ENCODE measurements at places on chromosomes 6 and 20.
A peak's percentile ranks its signal among the peaks of the same experiment; 100 is the strongest.

- DNase-seq = no peak
These were observed 43.0 kb downstream of the BACH2 start for GRCh38 chr6:90253631-90254030.

- no peak for DNase-seq
These were observed 68.5 kb downstream of the THEMIS start for GRCh38 chr6:127832381-127832780.

- peak; percentile 20 for DNase-seq
These were observed 25.8 kb downstream of the ROS1 start for GRCh38 chr6:117399924-117400323.

- peak; percentile 61 for DNase-seq
These were observed 955.6 kb downstream of the TBC1D32 start for GRCh38 chr6:120378582-120379220.

DNA sequence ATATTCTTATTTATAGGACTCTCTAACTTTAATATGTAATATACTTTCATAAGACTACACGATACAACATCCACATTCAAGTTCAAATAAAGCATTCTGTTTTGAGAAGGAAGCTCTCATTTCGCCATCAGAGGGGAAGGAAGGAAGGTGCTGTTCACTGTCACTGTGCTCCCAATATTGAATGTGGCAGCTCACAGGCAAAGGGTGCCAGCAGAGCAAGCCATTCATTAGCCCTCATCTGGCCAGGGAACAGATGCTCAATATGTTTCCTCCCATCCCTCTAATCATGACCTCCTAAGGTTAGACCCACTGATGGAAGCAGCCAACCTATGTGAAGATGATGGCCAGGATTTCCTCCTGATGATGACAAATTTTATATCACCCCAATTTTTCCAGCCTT, 154.4 kb downstream of the DST start:
- no peak for DNase-seq

- no peak for DNase-seq
These were observed 91.7 kb downstream of the BMP7 start for GRCh38 chr20:57174737-57175136.

DNA sequence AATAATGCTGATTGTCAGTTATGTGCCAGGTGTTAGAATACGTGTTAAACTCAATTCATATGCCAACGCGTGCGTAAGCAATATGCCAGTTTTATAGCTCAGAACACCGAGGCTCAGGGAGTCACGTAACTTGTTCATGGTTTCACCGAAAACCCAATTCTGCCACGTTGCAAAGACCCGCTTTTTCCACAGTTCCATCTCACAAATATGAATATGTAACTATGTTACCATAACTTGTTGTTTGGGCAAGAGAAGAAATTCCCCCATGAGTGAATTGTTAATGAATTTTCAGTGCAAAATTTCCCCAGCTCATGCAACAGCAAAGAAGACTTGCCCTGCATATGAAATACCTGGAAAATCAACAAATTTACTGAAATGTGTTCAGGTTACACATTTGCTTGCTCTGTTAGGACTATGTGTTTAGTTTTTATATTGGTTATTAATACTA, 30.1 kb downstream of the SF3B5 start:
- DNase-seq = no peak

DNA sequence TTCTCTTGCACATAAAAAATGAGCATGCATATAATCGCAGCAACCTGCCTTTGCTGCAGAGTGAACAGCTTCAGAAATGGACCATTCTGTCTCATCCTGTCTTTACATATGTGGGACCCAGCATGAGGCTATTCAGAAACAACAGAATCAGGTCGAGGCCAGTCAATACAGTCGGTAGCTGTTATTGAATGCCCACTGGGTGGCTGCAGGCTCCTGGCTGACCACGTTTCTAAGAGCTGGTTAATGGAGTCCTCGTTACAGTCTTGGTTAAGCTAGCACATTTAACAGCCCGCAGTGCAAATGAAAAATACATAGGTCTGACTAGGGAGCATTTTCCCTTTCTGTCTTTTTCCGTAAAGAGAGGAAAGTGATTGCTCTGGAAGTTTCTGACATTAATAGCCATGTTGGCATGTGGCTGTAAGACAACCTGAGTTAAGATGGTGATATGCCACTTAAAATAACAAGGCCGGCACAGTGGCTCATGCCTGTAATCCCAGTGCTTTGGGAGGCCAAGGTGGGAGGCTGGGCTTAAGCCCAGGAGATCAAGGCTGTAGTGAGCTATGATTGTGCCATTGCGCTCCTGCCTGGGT, 75.0 kb downstream of the SHLD1 start:
- no peak for DNase-seq

Measured in fibroblast of pulmonary artery (primary cell).